Activated naive CD8-positive, alpha-beta T cell treated with anti-CD3 and anti-CD28 coated beads, Interleukin-2, amount 10 ng/mL, durations not matched to agents 7 days and 5 days (primary cell): ENCODE measurements at places on chromosomes 12 and 14. TPM values are rescaled to one million over a fixed set of nuclear protein-coding genes. Genes with fewer than 3 reads are reported as not detected.

Gene PSMC6
- 80.7 TPM for total RNA-seq

Gene RIN3
- 80.9 TPM for total RNA-seq

Gene GRIP1
- 1.8 TPM for total RNA-seq

Gene CKB
- 4.3 TPM for total RNA-seq

Gene FLVCR2
- 0.74 TPM for total RNA-seq

Gene SMIM41
- not detected for total RNA-seq

Gene PFDN5
- total RNA-seq, result 388 TPM

Gene SAMD15
- total RNA-seq, result not detected

Gene SCN8A
- 1.3 TPM for total RNA-seq

Gene MYO1H
- not detected for total RNA-seq

Gene PAH
- total RNA-seq, result not detected

Gene SLC17A8
- total RNA-seq, result not detected

DNA sequence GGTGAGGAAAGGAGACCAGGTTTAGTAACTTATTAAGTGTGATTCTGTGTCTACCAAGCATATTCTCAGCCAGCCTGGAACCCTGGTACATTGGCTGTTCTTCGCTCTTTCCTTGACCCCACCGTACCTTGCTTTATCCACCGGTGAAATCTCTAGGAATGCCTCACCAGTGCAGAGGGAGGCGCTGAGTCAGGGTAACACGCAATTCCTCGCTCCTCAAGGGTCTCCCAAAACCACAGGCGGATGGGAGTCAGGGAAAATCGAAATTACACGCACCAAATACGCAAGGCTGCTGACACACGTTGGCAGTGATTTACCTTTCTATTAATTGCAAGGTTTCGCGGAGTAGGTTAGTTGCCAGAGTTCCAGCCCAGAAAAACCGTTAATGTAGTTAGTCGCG is 845 bp downstream of the L3HYPDH start:
- peaks cover 48% of the 10 kb centered on the region for H3K4me1 ChIP-seq
- H3K4me3 ChIP-seq, result peak overlapping the region; percentile 92
- peak overlapping the region; percentile 91 for H3K27ac ChIP-seq
- H3K27me3 ChIP-seq, result no peaks in the 10 kb centered on the region
- DNase-seq, result no peak
- peaks cover 18% of the 10 kb centered on the region for H3K36me3 ChIP-seq

GRCh38 chr12:120118321-120119061 is 1.9 kb upstream of the RAB35 start:
- peaks cover 58% of the 10 kb centered on the region for H3K4me1 ChIP-seq
- H3K27ac ChIP-seq, result peak overlapping the region; percentile 17
- H3K4me3 ChIP-seq, result peak overlapping the region; percentile 96
- peaks cover 16% of the 10 kb centered on the region for H3K36me3 ChIP-seq

DNA sequence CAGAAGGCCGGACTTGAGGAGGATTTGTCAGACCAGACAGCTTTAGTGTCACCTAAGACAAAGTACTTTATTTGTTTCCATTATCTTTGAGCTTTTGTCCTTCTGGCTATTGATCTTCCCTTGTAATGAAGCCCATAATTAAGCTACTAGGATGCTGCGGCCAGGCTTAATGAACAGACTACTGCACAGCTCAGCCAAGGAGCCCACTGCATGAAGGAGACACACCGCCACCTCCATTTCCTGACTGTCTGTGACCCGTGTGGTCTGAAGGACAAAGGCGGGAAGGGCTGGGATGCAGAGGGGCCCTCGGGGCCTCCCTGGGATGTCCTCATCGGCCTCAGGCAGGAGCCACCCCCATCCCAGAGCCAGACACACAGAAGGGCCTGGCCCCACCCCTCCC is 31.0 kb upstream of the GALNT9 start:
- no peak for DNase-seq
- H3K36me3 ChIP-seq, result no peaks in the 10 kb centered on the region
- H3K4me3 ChIP-seq, result no peak overlapping the region
- no peak overlapping the region for H3K27ac ChIP-seq
- H3K27me3 ChIP-seq, result no peaks in the 10 kb centered on the region

- no peaks in the 10 kb centered on the region for H3K4me1 ChIP-seq
- no peaks in the 10 kb centered on the region for H3K27me3 ChIP-seq
- no peak for DNase-seq
Measured at GRCh38 chr14:26276757-26277156, 321.1 kb downstream of the NOVA1 start.

DNA sequence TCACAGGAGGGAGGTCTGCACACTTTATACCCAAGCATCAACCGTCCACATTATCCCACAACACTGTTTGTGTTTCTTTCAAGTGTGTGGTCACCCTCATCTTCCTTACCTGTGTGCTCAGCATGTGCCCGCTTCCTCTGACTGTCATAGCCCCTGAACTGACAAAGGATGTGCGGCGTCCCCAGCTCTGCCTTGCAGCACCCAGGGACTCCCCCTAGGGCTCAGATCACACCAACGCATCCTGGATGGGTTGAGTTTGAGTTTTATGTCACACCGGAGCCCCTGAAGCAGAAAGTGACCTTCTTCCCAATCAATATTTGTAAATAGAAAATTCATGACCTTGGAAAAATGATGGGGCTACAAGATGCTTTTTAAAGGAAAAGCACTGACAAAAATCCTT is 770.7 kb upstream of the TMEM132C start:
- H3K27ac ChIP-seq, result no peak overlapping the region
- no peaks in the 10 kb centered on the region for H3K27me3 ChIP-seq
- no peaks in the 10 kb centered on the region for H3K4me1 ChIP-seq
- no peak overlapping the region for H3K4me3 ChIP-seq
- H3K36me3 ChIP-seq, result no peaks in the 10 kb centered on the region
- DNase-seq, result no peak

DNA sequence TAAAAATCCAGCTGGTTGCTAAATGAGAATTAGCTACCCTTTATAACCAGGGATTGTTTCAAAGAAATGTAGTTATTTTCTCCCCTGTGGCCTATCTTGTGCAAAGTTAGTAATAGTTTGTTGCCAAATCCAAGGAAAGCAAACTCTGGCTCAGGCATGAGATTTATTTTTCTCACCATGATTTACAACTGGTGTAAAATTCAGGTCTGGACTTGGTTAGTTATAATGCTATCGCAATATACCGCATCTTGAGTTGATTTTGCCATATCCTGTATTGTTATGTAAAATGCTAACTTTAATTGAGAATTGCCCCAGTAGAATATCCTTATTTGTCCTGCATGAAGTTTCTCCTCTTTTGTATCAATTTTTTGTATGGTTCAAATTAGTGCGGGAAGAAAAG is 135.5 kb downstream of the CRADD start:
- peaks cover 4% of the 10 kb centered on the region for H3K4me1 ChIP-seq
- H3K27ac ChIP-seq, result no peak overlapping the region
- peaks cover 2% of the 10 kb centered on the region for H3K36me3 ChIP-seq

GRCh38 chr12:47321436-47321835 is 241.7 kb upstream of the AMIGO2 start:
- peaks cover 27% of the 10 kb centered on the region for H3K4me1 ChIP-seq
- no peak overlapping the region for H3K4me3 ChIP-seq
- H3K36me3 ChIP-seq, result peaks cover 4% of the 10 kb centered on the region
- peak overlapping the region; percentile 3 for H3K27ac ChIP-seq
- no peaks in the 10 kb centered on the region for H3K27me3 ChIP-seq
- DNase-seq, result no peak

DNA sequence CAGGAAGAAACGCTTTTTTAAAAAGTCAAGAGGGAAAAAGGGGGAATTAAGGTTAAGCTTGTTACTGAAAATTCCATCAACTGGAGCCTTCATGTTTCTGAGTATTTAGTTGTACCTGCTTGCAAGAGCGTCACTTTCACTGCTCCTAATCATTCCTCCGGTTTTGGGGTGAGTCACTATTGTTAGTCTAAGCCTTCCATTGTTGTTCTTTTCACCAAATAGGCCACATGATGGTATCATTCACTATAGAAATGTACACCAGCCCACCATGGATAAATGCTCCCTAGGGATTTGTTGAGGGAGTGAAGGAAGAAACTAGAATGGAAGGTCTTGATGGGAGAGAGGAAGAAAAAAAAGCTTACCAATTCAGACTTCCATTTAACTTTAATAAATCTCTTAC is 3.0 kb downstream of the IL22 start:
- H3K27ac ChIP-seq, result no peak overlapping the region
- no peak overlapping the region for H3K4me3 ChIP-seq
- no peaks in the 10 kb centered on the region for H3K36me3 ChIP-seq
- DNase-seq, result no peak
- peaks cover 1% of the 10 kb centered on the region for H3K4me1 ChIP-seq

DNA sequence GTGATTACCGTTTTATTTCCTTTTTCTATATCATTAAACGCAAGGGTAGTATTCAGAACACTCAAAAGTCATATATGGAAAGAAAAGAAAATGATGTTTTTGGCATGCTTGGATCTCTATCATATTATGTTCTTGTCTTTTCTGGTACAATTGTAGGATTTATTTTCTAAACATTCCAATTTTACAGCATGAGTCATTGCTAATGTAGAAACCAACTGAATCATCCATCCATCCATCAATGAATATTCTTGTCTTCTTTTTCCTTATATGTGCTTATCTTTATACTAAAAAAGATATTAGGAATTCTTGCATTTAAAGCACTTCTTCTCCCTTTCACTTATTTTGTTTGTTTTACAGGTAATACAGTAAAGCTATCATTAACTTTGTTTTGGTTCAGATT is 20.4 kb upstream of the AMIGO2 start:
- DNase-seq, result no peak
- H3K27ac ChIP-seq, result no peak overlapping the region
- no peaks in the 10 kb centered on the region for H3K27me3 ChIP-seq
- H3K36me3 ChIP-seq, result peaks cover 17% of the 10 kb centered on the region
- H3K4me3 ChIP-seq, result no peak overlapping the region
- peaks cover 5% of the 10 kb centered on the region for H3K4me1 ChIP-seq

GRCh38 chr12:111006621-111007020 is 86.2 kb upstream of the MYL2 start:
- no peak overlapping the region for H3K27ac ChIP-seq
- no peak overlapping the region for H3K4me3 ChIP-seq
- H3K27me3 ChIP-seq, result peaks cover 20% of the 10 kb centered on the region
- DNase-seq, result no peak
- H3K4me1 ChIP-seq, result no peaks in the 10 kb centered on the region

DNA sequence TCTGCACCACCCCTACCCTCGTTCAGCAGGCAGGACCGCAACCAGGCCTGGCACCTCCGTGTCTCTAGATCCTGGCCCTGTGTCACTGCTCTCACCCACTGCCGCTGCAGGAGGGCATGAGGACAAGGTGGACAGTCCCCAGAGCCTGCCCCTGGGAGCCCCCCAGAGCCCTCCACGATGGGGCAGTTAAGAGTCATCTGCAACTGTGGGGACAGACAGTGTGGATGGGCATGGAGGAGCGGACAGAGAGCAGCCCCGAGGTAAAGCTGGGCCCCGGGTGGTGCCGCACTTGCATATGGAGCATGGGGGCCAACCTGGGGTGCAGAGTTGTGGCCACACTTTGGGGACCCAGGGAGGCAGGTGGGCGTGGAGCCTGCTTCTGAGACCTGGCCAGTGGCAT is 905.1 kb upstream of the USP15 start:
- no peaks in the 10 kb centered on the region for H3K27me3 ChIP-seq
- H3K36me3 ChIP-seq, result no peaks in the 10 kb centered on the region
- no peak overlapping the region for H3K27ac ChIP-seq

GRCh38 chr14:91177073-91178034 is 63.5 kb downstream of the DGLUCY start:
- peak; percentile 62 for DNase-seq
- H3K36me3 ChIP-seq, result peaks cover 29% of the 10 kb centered on the region
- no peak overlapping the region for H3K4me3 ChIP-seq
- H3K27me3 ChIP-seq, result no peaks in the 10 kb centered on the region
- H3K27ac ChIP-seq, result peak overlapping the region; percentile 93

- H3K27me3 ChIP-seq, result no peaks in the 10 kb centered on the region
- H3K36me3 ChIP-seq, result no peaks in the 10 kb centered on the region
- H3K27ac ChIP-seq, result no peak overlapping the region
Measured at GRCh38 chr12:44286336-44286735, 450.5 kb downstream of the TMEM117 start.

- no peaks in the 10 kb centered on the region for H3K4me1 ChIP-seq
- H3K36me3 ChIP-seq, result no peaks in the 10 kb centered on the region
Measured at GRCh38 chr12:72432037-72432604, 160.0 kb downstream of the TRHDE start.

GRCh38 chr14:96581902-96582301 is 79.7 kb downstream of the PAPOLA start:
- H3K4me3 ChIP-seq, result no peak overlapping the region
- H3K27ac ChIP-seq, result no peak overlapping the region
- H3K27me3 ChIP-seq, result peaks cover 17% of the 10 kb centered on the region
- no peak for DNase-seq
- no peaks in the 10 kb centered on the region for H3K36me3 ChIP-seq
- peaks cover 5% of the 10 kb centered on the region for H3K4me1 ChIP-seq

- H3K4me3 ChIP-seq, result no peak overlapping the region
- H3K36me3 ChIP-seq, result peaks cover 19% of the 10 kb centered on the region
- no peaks in the 10 kb centered on the region for H3K27me3 ChIP-seq
- H3K27ac ChIP-seq, result no peak overlapping the region
- DNase-seq, result no peak
Measured at GRCh38 chr14:51867741-51868140, 7.3 kb downstream of the GNG2 start.

- no peaks in the 10 kb centered on the region for H3K27me3 ChIP-seq
- H3K4me1 ChIP-seq, result peaks cover 29% of the 10 kb centered on the region
- no peak overlapping the region for H3K4me3 ChIP-seq
- no peak for DNase-seq
Measured at GRCh38 chr12:47312808-47313426, 233.2 kb upstream of the AMIGO2 start.

GRCh38 chr14:106204063-106204462 is 677.7 kb downstream of the TMEM121 start:
- H3K4me1 ChIP-seq, result peaks cover 11% of the 10 kb centered on the region
- H3K27ac ChIP-seq, result no peak overlapping the region
- H3K4me3 ChIP-seq, result no peak overlapping the region
- no peak for DNase-seq
- no peaks in the 10 kb centered on the region for H3K36me3 ChIP-seq

GRCh38 chr12:81930037-81930436 is 170.9 kb upstream of the PPFIA2 start:
- peaks cover 2% of the 10 kb centered on the region for H3K4me1 ChIP-seq
- no peak overlapping the region for H3K4me3 ChIP-seq
- no peaks in the 10 kb centered on the region for H3K27me3 ChIP-seq
- DNase-seq, result no peak
- no peak overlapping the region for H3K27ac ChIP-seq
- H3K36me3 ChIP-seq, result peaks cover 2% of the 10 kb centered on the region

- no peaks in the 10 kb centered on the region for H3K27me3 ChIP-seq
- H3K4me3 ChIP-seq, result no peak overlapping the region
- no peak overlapping the region for H3K27ac ChIP-seq
Measured at GRCh38 chr12:28258998-28259397, 68.7 kb downstream of the CCDC91 start.

GRCh38 chr12:89977405-89978085 is 268.9 kb upstream of the ATP2B1 start:
- H3K36me3 ChIP-seq, result no peaks in the 10 kb centered on the region
- H3K4me3 ChIP-seq, result no peak overlapping the region
- H3K4me1 ChIP-seq, result peaks cover 3% of the 10 kb centered on the region
- H3K27ac ChIP-seq, result no peak overlapping the region

GRCh38 chr12:117069926-117070900 is 29.0 kb downstream of the TESC start:
- no peaks in the 10 kb centered on the region for H3K27me3 ChIP-seq
- H3K27ac ChIP-seq, result peak overlapping the region; percentile 45
